Hematopoietic multipotent progenitor cell (in vitro differentiated cells): ENCODE measurements at places on chromosomes 1 and 21.

GRCh38 chr1:111512132-111512889 lies 8.9 kb upstream of the ADORA3 start:
- DNase-seq = no peak

GRCh38 chr1:1345860-1346500 lies 3.2 kb downstream of the DVL1 start:
- no peak for DNase-seq

DNA sequence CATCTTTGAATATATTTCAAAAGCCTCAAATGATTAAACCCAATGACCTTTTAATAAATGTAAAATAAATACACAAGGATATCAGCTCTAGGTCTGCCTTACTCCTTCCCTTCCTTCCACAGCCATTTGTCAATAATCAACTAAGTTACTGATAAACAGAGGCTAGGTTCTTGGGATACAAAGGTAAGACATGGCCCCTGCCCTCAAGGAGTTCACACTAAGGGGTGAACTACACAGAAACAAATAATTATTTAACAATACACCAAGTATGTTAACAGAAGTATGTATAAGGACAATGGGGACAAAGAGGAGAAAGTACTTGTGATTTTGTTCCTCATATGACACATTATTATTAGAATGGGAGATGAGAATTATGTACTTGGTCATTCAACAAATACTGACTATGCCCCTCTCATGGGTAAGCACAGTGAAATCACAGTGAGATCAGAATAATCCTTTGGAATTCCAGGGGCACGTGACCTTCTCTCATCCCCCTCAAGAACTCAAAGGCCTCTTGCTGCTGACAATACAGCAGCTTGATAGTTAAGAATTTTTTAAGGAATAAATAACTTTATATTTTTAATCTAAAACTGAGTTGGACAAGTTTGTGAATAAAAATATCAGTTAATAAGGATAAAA lies 40.2 kb downstream of the ATP1B1 start:
- DNase-seq = no peak

DNA sequence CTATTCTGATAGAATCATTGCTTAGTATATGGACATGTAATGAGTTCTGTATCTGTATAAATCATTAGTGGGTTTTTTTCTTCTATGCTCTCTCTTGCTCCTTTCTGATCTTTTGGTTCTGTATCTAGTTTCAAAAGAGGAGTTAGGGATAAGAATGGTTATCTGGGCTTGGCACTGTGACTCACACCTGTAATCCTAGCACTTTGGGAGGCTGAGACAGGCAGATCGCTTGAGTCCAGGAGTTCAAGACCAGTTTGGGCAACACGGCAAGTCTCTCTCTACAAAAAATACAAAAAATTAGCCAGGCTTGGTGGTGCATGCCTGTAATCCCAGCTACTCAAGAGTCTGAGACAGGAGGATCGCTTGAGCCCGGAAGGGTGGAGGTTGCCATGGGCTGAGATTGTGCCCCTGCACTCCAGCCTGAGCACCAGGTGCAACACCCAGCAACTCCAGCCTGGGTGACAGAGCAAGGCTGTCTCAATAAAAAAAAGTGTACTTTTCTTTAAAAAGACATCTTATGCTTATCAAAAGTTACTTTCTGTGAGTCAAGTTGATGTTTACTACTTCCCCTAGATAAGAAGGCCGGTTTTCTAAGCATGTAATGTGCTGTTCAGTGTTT lies 27.7 kb upstream of the AXDND1 start:
- DNase-seq = no peak

GRCh38 chr1:75727571-75727970 lies 3.1 kb downstream of the ACADM start:
- DNase-seq = no peak

DNA sequence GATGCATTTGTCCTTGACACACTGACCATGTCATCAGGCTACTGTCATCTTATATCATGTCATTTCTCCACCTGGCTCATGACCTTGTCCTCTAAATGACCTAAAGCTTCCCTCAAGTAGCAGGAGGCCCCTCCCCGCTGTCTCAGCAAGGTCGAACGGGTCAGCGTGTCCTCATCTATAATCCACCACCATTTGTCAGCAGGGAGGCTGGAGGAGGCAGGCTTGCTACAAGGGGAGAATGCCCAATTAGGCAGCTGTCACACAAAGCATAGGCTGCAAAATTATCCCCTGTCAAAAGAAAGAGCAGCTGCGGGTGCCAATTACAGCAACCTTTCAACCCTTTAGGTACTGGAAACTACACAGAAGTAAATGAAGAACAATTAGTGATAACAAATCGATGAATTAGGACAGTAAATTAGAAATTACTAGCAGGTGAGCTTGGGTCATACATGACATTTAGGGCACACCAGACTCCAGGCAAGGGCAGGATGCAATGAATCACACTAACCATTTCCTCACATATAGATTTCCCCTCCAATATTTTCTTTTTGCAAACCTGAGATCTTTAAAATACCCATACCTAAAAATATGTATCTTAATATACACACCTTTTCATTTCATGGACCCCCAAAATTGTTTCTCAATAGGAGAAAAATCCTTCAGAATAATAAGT lies 61.2 kb downstream of the NRIP1 start:
- no peak for DNase-seq

- DNase-seq = no peak
These were observed 13.5 kb upstream of the ENO1 start for GRCh38 chr1:8892026-8892425.

DNA sequence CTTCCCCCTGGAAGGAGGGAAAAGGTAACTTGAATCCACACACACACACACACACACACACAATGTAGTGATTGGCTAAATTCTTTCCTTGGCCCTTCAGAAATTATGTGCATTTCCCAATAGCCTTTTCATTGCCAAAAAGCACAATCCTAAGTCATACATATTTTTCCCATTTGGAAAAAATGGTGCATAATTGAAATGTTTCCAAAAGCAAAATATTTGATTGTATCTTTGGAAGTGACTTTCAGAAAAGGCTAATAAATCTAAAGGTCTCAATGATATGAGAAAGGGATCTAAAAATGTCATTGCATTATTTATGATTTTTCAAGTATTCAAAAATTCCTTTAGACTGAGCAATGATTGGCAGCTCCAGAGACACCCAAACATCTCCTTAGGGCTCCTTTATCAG lies 43.5 kb upstream of the NEK7 start:
- no peak for DNase-seq

- no peak for DNase-seq
These were observed 181.9 kb downstream of the CYYR1 start for GRCh38 chr21:26391166-26391565.

- DNase-seq = no peak
These were observed 15.0 kb upstream of the ROR1 start for GRCh38 chr1:63758791-63759190.

DNA sequence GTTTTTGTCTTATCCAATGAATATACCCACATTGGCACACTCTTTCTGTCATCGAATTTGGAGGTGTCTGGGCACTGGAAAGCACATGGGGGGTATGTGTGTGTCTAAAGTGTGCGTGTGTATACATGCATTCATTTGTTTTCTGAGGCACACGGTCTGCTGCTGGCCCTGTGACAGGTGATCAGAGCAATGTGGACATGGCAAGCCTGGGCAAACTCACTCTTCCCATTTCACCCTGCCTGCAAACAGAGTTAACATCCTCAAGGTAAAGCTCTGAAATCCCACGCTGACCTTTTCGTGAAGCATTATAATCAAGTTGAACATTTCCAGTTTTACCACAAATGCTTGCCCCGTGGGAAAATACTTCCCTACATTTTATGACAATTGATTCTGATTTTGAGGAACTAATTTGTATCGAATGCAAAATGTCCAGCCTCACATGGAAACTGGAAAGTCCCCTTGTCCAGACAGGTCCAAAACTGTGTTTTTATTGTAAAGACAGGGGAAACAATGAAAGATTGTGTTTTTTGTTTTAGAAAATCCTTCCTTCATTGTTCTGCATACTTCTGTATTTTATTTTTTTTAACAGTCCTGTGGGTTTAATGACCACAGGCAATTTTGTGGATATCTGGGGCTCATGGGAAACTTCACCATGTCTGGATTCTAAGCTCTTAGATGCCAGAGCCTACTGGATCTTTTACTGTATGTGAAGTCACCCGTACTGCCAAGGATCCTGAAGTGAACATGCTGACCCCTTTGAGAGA lies 160.9 kb downstream of the PBX1 start:
- no peak for DNase-seq

DNA sequence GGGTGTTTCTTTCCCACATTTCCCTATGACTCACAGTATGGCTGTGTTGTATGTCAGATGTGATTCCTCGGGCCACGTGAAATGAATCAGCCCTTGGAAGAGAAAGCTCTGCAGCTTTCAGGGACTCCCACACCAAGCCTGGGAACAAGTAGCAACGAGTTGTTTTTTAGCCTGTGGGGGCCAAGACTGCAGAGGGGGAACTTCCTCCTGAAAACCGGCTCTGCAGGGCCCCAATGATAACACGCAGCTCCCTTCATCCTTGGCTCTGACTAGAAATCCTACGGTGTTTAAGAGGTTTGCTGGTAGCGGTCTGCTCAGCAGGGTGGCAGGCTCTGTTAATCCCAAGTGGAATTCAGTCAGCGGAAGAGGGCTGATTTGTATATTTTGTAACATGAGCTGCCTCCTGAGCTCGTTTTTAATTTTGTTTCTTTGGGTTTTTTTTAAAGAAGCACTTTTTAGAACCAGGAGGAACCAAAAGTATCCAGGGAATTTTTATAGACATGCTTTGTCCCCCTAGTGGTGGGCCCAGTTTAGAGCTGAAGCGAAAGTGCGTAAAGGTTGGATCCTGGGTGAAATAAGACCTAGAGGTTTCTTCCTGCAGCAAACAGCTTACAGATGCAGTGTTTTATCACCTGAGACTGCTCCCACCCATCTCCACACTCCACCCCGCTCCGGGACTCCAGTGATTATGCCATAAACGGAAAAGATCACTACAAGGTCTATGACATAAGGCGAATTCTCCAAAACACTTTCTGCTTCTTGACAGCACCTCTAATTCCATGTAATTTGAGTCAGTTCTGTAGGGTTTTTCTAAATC lies 48.8 kb downstream of the LAMC2 start:
- DNase-seq = no peak

GRCh38 chr1:212142883-212143530 lies 107.5 kb downstream of the DTL start:
- DNase-seq = no peak

DNA sequence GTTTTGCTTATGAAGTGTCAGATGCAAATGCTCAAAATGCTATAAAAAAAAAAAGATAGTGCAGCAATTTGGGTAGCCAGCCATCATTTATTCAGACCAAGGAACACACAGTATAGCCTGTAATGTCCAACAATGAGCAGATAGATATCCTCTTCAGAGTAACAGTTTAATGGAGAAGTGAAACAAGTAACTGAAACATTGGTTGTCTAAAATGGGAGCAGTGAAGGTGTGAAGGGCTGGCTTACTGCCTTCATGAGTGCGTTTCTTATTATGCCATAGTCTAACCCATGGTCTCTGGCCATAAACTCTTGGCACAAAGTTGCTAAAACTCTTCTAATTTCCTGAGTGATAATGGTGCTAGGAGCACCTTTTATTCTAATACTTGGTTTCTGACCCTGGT lies 11.4 kb downstream of the RGS5 start:
- no peak for DNase-seq

- peak; percentile 76 for DNase-seq
These were observed 18.8 kb downstream of the PTPRC start for GRCh38 chr1:198657550-198658064.

DNA sequence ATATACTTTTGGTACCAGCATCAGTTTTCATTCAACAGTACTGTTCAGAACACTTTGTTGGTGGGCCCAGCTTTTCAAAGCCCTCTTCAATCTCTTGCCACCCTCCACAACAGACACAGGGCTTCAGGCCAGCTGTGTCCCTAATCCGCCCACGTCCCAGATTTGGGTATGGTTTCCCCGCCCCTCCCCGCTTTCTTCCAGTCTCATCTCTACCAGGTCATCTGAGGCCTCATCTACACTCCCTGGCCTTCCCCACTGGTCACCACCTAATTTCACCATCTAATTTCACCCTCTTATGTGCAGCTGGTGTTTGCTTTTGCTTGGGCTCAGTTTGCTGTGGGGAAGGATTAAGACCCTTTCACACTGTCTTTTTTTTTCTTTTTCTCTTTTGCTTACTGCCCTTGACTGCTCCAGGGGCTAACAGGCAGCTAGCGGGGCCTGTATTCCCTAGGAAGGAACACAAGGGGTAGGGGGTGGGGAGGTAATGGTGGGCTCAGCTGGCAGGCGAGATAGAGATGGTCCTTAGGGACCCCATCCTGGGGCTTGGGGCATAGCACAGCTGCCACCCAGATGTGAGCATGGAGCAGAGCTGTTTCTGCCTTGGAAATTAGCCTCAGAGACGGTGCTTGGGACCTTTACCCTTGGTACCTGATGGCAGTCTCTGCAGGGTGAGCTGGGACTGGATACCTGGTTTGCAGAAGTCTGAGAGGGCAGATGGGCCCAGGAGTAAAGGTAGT lies 3.8 kb upstream of the EPB41 start:
- DNase-seq = no peak

DNA sequence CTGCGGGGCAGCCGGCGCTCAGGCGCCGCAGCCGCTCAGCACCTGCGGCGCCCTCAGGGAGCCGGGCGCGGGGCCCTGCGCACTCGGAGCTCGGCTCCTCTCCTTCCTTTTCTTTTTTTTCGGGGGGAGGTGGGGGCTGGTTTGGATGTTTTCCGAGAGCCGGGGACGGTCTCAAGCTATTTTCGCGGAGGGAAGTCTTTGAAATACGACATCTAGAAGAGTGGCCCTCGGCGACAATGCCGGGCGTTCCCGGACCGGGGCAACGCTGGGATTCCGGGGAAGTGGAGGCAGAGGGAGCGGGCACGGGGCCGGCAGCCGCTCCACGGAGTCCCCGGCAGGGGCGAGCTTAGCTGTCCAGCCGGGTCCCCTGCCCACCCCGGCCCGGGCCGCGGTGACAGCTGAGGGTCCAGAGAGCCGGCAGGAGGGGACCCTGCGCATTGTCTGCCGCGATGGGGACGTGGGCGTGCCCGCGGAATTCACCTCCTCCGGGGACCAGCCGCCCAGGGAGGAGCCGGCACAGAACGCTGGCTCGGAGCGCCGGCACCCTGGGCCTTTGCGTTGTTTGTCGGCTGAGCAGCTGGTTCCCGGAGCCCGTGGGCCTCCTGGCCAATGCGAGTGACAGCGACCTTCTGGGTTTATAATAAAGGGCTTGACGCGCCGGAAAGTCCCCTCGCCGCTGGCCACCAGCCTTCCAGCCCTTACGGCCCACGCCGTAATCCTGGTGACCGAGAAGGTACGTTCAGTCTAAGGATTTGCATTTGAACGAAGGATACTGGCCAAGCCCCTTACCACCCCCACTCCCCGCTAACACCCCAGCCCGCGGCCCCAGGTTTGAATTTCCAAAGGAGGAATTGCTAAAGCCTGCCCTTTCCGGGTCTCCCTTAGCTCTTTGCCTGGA lies 582 bp downstream of the SLC37A1 start:
- no peak for DNase-seq

GRCh38 chr1:11558871-11559590 lies 80.1 kb downstream of the DISP3 start:
- DNase-seq = no peak

- DNase-seq = no peak
These were observed 19.2 kb downstream of the S100A7 start for GRCh38 chr1:153441238-153441755.

DNA sequence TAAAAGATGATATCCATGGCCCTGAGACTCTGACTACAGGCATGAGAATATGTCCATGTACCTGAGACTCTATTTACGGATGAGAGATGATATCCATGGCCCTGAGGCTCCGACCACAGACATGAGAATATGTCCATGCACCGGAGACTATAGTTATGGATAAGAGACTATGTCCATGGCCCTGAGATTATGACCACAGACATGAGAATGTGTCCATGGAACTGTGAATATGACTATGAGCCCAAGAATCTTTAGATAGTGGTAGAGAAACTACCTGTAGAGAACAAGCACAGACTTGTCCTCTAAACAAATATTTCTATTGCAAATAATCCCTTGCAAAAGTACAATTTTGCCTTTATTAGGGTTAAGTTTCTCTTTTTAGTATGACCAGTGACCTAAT lies 263.2 kb downstream of the PCP4 start:
- DNase-seq = no peak
